ENCODE measurements at places on chromosomes 5 and 9.

DNA sequence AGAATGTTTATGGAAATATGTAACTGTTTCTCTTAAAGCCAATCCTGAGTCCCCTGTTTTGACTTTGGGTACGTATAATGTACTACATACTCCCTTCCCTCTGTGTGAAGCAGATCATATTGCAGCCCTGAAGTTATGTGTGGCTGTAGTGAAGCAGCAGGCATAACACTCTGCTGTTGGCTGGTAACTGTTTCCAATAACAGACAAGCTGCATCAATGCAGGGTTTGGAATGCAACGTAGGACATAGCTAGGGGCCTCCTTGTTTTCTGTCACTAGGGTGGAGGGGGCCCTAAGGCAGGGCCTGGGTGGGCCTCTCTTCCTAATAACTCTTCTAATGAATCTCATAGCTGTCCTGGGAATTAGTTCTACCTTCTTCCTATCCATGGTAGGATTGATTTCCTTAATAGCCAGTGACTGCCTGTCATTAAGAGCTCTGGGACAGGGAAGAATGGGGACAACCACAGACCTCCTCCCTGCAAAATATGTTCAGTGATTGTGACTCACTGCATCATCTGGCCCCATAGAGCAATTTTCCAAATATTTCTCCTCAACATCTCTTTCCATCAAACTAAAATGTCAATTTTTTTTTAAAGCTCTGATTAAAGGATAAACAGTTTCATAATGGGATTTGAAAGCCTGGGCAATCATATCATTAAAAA lies 129.6 kb upstream of the HMHB1 start:
- no peak for DNase-seq

GRCh38 chr5:78050888-78051287 lies 243.6 kb downstream of the AP3B1 start:
- DNase-seq, result no peak

DNA sequence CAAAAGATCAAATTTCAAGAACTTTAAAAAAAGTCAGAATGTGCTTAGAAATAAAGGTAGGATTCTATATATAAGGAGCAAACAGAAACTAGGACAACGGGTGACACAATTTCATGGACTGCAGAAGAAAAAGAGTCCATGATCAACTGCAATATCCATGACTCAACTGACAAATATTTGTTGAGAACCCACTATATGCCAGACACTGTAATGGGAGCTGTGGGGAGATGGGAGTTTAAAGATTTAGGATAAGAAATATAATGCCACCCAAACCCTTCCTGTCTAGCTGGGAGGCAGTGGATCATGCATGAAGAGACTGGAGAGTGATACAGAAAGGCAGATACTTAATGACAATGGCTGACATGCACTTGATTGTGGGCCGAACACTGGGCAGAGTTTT lies 27.6 kb upstream of the CCDC112 start:
- DNase-seq, result no peak

DNA sequence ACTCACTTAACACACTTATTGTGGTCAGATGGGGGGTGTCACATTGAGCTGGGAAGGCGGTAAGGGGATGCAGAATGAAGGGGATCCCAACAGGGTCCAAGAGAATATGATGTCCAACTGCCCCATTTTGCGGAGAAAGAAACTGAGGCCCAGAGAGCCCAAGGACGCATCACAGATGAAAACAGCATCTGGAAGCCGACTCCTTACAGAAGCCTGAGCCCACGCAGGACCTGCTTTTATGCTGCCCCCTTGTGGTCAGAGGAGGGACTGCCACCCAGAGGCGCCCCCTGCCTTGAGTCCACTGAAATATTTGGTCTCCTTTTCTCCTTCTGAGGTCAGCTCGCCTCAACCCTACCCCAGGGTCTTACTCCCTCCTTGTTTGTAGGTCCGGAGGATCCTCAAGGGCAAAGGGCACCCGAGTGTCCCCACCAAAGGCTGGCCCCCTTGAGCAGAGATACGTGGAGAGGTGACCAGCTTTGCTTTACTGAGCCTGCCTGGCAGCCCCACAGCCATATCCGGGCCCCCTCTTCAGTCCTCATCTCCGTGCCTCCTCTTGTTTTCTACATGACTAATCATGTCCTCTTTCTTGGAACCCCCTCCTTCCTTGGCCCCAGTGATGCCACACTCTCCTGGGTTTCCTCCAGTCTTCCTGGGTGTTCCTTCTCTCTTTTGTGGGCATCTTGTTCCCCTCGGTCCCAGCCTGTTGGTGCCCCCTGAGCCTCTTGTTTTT lies 30.0 kb upstream of the TTLL11 start:
- peak; percentile 73 for DNase-seq

DNA sequence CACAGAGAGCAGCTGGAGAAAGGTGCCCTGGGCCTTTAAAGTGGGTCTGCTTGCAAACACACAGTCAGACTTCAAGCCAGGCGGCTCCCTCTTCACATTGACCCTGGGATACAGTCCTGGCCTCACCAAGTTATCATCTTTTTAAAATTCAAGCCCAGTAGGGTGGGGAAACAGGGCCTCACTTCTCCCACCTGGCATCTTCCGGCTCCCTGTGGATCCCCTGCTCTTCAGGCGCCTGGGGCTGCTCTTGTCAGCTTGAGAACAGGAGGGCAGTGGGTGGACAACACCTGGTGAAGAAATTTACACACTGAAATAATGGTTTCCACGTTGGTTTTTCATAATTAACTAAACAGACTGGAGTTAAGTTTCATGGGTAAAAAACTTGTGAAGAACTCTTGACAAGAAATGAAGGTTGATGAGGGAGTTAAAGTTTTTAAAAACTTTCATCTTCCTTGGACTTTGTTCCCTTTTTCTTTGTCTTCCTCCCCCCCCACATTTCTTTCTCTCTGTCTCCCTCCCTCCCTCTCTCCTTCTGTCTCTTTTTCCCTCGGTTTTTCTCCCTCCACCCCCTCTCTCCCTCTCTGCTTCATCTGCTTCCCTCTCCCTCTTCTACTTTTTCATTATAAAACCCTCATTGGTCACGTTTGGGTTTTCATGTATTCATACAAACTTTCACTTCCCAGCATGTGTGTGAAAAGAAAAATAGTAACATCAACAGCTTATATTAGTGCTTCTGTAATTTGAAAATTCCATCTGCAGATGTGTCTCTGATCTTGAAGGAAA lies 219.6 kb downstream of the DMRT2 start:
- no peak for DNase-seq
